NB4 (cell line): ENCODE measurements at places on chromosomes 1 and 21.

- no peak for DNase-seq
Measured at GRCh38 chr1:116855191-116855619, 54.5 kb upstream of the PTGFRN start.

GRCh38 chr1:43760745-43761317 lies 53.5 kb downstream of the ST3GAL3 start:
- no peak for DNase-seq

DNA sequence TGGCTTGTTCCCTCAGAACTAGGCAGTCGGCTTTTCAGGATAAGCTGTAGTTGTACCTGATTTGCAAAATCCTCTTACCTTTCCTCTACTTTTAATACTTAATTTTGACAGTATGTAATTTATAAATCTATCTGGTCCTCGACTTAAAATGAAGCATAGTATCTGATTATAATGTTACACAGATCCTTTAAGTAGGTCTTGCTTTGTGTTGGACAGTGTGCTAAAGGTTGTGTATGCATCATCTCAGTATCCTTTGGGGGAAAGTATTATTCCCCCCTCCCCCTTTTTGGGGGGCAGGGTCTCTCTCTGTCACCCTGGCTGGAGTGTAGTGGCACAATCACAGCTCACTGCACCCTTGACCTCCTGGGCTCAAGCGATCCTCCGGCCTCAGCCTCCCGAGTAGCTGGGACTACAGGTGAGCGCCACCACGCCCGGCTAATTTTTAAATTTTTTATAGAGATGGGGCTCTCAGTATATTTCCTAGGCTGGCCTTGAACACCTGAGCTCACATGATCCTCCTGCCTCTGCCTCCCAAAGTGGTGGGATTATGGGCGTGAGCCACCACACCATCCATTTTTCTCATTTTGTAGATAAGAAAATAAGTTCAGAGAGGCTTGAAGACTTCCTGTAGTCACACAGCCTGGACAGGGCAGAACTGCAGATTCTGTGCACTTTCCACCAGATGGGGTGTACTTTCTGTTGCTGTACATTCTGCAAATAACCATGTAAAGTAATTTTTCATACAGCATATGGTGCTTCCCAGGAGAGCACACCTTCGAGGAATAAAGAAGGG lies 791 bp upstream of the STX6 start:
- DNase-seq: no peak

GRCh38 chr1:22121421-22121911 lies 21.4 kb downstream of the WNT4 start:
- no peak for DNase-seq

GRCh38 chr1:222833356-222833876 lies 18.6 kb downstream of the DISP1 start:
- no peak for DNase-seq

DNA sequence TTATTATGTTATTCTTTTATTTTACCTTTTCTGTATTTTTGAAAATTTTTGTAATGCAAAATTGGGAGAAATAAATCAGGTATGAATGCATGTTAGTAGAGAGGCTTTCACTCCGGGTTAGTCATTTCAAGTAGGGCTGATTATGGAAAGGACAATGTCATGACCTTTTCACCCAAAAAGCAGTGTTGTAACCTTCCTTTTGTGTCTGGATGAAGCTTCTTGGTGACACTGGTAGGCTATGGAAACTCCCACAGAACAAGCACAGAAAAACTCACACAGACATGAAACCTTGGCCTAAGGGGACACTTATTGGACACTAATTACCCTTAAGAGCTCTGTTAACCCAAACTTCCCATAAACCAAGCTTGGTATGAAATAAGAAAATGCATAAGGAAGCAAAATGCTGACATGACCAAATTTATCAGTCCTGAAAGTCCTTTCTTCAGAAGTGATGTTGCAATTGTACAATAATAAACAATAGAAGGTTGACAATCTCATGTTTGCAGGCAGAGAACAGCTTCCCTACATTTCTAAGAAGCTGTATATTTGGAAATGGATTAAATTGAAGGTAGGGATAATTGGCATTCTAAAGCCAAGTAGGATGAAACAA lies 70.0 kb upstream of the KCNJ15 start:
- no peak for DNase-seq

GRCh38 chr1:199173356-199173755 lies 534.5 kb downstream of the PTPRC start:
- peak; percentile 49 for DNase-seq

DNA sequence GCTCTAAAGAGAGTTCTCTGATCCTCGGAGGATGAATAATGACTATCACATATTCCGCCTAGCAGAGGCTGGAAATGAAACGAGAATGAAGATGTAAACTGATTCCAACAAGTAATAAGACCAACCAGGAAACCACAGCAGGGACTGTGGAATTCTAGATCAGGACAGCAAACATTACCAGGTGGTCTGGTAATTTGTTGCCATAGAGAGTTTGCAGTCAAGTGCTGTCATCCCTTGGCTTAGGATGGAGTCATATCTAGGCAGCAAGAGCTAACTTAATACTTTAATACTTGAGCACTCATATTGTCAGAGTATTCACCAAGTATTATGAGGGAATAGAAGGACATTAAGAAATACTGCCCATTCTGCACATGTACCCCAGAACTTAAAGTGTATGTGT lies 45.1 kb upstream of the MUTYH start:
- DNase-seq: no peak

- peak; percentile 81 for DNase-seq
Measured at GRCh38 chr1:109499661-109500536, 6.0 kb downstream of the CYB561D1 start.

GRCh38 chr1:179803918-179804317 lies 60.8 kb downstream of the FAM163A start:
- DNase-seq: no peak

DNA sequence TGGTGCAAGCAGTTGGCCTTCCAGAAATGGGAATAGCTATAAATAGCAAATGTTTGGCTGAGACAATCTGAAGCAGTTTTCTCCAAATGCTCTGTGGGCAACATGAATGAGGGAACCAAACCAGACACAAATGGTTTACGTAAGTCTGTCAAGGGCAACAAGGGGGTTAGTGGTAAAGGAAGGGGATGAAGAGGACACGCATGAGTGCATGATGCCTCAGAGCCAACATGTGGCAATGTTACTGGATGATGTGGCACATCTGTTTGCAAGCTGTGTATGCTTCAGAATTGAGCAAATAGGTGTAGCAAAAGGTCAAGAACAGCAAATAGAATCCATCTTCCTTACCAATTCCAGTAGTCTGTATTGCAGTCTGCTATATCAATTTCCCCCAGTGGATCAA lies 76.3 kb upstream of the LMO4 start:
- DNase-seq: peak; percentile 25

DNA sequence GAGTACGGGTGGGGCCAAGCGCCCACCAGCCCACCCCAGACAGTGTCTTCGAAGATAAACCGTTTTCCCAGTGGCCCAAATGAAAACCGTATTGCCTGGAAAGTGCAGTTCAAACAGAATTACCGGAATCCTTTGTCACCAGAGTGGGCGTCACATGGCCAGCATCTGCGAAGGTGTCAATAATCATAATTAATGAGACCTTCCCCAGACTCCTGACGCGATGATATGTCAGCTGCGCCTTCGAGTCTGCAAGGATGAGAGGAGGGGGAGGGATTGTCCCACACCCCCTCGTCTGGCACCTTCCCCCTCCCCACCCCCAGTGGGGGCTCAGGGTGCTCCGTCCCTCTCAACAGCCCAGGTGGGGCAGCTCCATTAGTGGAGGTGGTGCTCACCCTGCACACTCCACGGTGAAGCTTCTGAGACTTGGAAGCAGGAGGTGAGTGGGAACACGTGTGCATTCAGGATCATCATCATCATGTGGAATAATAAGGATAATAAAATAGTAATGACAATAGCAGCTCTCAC lies 215.1 kb downstream of the PTPRU start:
- no peak for DNase-seq

GRCh38 chr1:115477071-115477470 lies 139.0 kb upstream of the NGF start:
- DNase-seq: no peak

DNA sequence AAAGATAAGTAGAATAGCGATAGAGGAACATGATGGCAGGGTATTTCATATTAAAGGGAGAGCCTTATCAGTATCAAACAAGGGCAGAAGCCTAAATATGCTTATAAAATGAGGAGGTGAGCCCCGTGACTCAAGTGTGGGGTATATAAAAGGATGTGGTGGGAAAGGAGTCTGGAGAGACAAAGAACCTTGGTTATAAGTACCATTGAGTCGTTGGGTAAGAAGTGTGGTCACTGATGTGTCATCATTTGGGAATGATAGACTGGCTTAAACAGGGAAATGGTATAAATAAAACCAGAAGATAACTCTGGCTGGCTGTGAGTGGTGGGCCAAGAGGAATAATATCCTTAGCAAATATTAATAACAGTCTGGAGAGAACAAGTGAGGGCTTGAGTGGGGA lies 10.9 kb upstream of the CD5L start:
- DNase-seq: no peak

- no peak for DNase-seq
Measured at GRCh38 chr1:247295274-247295684, 36.4 kb downstream of the ZNF496 start.

DNA sequence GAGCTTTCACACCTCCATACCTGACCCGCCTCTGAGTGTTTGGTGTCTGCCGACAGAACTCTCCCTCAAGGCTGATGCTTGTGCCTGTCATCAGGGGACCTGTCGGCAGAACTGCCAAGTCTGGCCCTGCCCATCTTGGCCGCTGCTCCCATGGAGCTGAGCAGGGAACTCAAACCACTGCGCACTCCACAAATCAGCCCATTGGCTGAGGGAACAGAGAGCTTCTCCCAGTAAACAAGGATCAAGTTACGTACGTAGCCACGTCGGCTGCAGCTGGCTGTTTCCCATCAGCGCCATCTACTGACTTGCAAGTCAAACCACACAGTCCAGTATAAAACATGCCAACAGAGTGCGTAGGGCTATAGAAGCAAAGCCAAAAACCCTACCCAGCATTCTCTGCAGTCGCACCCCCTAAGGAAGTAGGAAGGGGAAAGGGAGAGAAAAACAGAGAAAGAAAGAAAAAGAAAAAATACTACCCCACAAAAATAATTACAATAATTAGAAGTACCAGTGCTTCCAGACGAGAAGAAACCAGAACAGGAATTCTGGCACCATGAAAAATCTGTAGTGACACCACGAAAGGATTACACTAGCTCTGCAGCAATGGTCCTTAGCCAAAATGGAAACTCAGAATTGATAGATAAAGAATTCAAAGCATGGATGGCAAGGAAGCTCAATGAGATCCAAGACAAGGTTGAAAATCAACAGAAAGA lies 13.1 kb downstream of the KRTAP13-1 start:
- peak; percentile 69 for DNase-seq

- peak; percentile 75 for DNase-seq
Measured at GRCh38 chr1:206912445-206913095, 9.2 kb downstream of the FCMR start.

- no peak for DNase-seq
Measured at GRCh38 chr21:35457097-35457804, 408.1 kb upstream of the RUNX1 start.

- peak; percentile 91 for DNase-seq
Measured at GRCh38 chr1:154627257-154628120, 19.5 kb upstream of the ADAR start.

- DNase-seq: no peak
Measured at GRCh38 chr1:187862506-187862905, 1033.8 kb downstream of the PLA2G4A start.

DNA sequence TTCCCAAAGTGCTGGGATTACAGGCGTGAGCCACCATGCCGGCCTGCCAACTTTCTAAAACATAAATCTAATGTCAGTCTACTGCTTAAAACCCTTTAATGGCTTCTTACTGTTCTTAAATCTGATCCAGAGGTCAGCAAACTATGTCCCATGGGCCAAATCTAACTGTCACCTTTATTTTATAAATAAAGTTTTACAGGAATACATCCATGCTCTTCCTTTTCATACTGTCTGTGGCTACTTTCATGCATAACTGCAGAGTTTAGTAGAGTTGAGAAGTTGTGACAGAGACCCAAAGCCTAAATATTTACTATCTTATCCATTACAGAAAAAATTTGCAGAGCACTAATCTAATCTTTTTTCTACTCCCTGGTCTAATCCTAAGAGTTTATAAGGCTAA lies 3.8 kb downstream of the ERI3 start:
- no peak for DNase-seq

DNA sequence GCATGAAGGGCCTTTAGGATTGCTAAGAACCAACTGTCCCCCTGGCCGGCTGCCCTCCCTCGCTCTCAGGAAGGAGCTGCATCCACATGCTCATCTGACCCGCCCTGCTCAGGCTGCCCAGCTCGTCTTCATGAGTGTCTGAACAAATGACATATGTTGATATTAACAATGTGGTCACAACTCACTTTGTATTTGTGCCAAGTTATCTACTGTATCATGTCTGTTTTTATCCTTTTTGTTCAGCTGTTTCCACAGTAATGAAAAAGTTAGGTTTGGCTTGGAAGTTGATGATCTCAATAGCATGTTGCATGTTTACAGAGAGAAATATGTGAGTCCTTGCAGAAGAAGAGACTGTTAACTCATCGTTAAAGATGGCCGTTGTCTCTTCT lies 75.1 kb downstream of the PHTF1 start:
- DNase-seq: no peak

DNA sequence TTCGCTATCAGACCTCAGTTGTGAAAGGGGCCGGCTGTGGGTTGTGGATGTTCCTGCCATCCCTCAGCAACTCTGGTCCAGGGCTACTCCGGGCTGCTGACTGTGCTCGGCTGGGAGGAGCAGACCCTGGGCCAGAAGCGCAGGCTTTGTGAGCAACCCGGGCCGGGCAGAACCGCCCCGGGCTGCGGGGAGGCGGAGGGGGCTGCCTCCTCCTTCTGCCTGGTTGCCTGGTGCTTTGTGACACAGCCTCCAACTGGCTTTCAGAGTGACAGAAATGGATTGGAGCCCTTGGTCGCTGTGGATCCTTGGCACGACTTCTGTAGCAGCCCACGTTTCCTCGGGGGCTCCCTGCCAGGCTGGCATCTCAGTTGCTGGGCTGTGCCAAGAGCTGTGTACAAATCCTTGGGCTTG lies 10.0 kb downstream of the DRAXIN start:
- DNase-seq: no peak

DNA sequence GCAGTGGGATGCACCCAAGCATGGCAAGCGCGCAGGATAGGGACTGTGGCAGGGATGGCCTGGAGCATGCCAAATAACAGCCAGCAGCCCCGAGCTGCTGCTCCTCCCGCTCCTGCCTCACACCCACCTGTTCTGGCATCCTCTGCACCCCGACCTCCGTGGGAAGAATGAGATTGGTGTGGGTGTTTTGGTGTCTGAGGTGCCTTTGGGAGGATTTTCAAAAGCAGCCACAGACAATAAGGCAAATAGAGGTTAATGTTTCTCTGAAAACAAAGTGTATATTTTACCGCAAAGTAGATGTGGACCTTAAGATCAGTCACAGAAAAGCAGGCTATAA lies 35.5 kb downstream of the IGFN1 start:
- no peak for DNase-seq

DNA sequence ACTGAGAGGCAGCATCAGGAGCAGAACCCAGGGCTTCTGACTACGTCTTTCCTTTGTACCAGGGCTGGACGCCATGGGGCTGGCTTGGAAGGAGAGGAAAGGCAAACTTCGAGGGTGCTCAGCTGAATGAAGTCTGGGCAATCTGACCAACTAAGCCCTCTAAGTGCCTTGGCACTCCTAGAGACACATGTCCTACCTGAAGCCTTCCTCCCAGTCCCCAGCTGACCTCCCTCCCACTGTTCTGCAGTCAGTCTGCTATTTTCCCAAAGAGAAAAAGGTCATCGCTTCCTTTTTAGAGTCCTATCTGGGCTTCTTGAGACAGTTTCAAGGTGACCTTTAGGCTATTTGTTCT lies 5.2 kb downstream of the SLC9A1 start:
- DNase-seq: no peak

GRCh38 chr1:174999936-175000696 lies at the start of gene CACYBP:
Gene CACYBP, plus strand, starts transcription at chr1:174999947. Its CDS starts 234 bp downstream, at chr1:175000181.
- peak; percentile 60 for DNase-seq
